ENCODE measurements at places on chromosomes 6 and 20.
A peak's percentile ranks its signal among the peaks of the same experiment; 100 is the strongest.

GRCh38 chr6:30720738-30721197 lies 616 bp downstream of the TUBB start:
- DNase-seq: peak; percentile 38

- DNase-seq: no peak
Measured at GRCh38 chr6:120378582-120379220, 955.6 kb downstream of the TBC1D32 start.

DNA sequence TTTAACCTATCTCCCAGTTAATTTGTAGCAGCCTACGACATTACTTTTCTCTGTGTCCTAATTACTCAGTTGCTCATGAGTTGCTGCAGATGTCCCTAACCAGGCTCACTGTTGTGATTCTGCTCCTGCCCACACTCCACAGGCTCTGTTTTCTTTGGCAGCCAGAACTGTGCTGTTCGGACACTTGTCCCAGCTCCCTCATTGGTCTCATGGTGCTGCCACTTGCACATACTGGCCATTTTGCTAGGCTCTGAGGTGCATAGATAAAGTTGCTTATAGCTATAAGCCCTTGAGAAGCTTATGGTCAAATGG lies 55.0 kb downstream of the NOX3 start:
- DNase-seq: no peak

DNA sequence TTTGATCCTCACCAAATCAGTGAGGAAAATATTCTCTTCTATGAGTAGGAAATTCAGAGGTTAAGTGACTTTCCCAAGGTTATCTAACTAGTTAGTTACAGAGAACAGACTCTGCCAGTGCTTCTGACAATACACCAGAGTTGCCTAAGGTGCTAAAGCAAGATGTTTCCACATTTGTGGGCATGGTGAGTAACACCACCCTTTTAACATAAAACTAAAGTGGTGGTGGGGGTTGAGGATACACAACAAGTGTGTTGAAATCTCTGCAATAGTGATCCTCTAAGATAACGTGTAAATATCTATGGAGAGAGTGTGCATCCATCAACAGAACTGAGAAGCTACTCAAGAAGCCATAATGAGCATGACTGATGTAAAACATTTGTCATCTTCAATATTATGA lies 11.7 kb downstream of the VNN2 start:
- DNase-seq: no peak

DNA sequence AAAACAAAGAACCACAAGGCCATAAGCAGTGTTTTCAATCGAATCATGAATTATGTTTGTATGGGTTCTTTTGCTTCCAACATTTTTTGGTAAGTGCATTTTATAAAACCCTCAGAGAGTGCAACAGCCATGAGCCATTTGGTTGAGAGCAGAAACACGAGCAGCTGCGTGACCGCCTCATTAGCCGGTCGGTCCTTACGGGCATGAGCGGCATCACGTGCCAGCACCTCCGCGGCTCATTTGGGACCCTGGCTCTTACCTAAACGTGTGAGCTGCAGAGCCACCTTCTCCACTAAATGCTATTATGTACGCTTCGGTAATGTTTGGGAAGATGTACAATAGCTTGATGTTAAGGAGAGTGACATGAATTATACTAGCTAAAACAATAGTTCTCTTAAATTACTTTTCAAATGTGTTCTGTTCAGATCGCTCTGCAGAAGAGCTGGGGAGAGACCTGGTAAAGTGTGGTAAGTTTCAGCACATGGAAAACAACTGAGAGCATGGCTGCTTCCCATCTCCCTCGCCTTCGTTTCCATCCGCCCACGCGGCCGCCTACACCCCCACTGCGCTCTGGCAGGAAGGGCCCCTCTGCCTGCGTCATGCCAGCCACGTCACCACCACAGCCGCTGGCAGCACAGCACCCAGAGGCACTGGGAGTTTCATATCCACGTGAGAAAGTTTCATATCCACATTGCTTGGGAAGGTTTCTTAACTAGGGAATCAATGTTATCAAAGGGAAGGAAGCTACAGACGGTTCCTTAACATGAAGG lies 23.7 kb upstream of the PDE10A start:
- DNase-seq: no peak

- DNase-seq: no peak
Measured at GRCh38 chr6:147170269-147170668, 33.9 kb upstream of the STXBP5 start.

GRCh38 chr6:52162940-52163908 lies 23.0 kb upstream of the IL17A start:
- DNase-seq: no peak

GRCh38 chr6:28770732-28771131 lies 153.1 kb downstream of the TRIM27 start:
- DNase-seq: no peak

- DNase-seq: no peak
Measured at GRCh38 chr6:53043581-53043980, 21.6 kb upstream of the FBXO9 start.

- DNase-seq: no peak
Measured at GRCh38 chr6:13695252-13695651, 16.4 kb downstream of the RANBP9 start.

GRCh38 chr6:7062451-7063162 lies 45.2 kb upstream of the RREB1 start:
- no peak for DNase-seq

DNA sequence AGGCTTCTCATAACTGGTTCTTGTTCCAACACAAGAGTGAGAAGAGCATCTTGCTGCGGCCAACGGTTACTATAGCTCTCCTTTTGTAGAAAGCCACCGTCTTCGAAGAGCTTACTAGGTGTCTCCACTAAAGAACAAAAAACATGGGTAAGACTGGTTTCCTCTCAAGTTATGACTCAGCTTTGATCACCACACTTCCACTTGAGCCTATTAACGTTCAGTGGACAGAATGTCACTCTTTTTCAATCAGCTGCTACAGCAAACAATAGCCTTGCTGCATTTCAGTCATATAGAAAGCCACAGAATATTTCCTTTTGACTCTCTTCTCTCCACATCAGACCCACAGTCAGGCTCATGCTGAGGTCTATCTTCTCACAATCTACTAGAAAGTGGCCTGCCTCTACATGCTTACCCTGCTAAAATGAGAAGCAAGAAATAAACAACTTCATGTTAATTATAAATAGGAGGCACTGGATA lies 243.5 kb upstream of the PREP start:
- no peak for DNase-seq

GRCh38 chr6:38370653-38371601 lies 268.8 kb downstream of the BTBD9 start:
- no peak for DNase-seq

GRCh38 chr6:45783716-45784115 lies 231.9 kb downstream of the CLIC5 start:
- no peak for DNase-seq

DNA sequence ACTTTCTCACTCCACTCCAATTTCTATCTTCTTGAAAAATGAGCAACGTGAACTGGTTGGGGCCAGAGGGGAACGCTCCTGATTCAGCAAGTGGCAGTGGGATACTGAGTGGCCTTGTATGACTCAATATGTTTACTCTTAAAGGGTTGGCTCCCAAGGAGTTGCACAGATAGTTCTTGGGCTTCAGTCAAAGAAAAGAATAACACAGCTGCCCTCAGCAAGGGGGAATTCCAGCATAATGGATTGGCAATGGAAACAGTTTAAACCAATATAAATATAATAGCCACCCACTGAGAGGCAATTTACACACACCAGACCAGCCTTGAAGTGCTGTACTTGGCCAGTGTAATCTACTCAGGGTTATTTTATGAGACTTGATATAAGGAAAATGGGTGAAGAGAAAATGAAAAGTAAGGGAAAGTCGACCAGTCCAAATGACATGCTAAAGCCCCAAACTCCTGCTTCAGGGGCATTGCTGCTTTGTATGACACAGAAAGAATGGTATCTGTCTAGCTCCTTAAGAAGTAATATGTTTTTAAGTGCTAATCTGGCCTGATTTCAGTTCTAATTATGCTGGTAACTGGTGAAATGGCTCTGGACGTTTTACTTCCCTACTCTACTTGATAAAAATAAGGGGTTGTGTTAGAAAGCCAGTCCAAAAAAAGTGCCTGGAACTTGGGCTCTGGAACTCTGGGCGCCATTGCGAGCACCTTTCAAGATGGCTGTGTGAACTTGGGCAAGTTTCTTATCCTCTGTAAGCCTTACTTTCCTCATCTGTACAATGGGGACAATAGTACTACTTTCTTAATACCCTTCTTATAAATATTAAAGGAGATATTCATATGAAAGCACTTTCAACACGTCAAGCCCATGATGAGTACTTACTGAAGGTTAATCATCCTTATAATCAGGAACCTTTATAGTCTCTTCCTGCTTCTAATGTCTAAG lies 712.9 kb upstream of the MAP3K7 start:
- no peak for DNase-seq

DNA sequence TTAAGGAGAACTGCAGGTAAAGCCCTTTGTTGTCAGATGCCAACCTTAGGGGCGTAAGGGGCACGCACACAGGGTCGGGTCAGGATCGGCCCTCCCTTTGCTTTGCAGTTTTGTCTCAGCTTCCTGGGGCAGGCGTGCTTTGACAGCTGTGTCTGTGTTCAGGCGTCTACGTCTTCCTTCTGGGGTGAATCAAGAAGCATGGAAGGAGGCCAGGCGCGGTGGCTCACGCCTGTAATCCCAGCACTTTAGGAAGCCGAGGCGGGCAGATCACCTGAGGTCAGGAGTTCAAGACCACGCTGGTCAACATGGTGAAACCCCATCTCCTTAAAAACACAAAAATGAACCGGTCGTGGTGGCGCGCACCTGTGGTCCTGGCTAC lies 1.3 kb downstream of the ZGPAT start:
- no peak for DNase-seq

GRCh38 chr6:46026307-46026706 lies 10.6 kb upstream of the CLIC5 start:
- DNase-seq: no peak

- no peak for DNase-seq
Measured at GRCh38 chr20:50260479-50261221, 70.0 kb downstream of the CEBPB start.

DNA sequence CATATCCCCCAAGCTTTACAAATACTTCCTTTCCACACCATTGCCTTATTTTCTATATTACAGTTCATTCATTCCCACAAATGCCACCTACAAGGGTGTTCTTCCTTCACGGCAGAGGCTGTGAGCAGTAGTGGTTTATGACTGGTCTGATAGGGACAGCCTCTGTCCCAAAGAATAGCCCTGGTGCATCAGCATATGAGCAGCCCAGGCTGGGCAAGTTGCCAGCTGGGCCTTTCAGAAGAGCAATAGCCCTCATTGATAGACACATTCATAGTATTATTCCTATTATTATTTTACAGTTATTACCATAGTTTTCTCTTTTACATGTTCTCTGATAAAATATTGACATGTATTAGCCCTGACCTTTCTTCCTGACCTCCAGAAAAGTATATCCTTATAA lies 149.9 kb downstream of the MMS22L start:
- DNase-seq: no peak

DNA sequence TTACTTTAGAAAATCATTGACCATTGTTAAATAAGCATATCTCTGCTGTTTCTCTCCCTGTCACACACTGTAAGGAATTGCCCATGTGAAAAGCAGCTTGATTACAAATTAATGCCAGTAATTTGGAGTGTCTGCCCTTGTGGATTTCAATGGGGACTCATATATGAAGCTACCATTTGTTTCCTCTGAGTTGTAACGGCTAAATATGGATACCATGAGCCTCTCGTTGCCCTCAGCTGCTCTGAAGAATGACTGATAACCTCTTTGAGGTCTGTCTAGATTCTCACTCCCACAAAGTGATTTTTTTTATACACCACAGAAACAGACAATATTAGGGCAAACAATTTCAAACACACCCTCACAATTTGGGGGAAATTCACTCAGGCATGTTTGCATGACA lies 40.0 kb upstream of the MAFB start:
- DNase-seq: no peak

- no peak for DNase-seq
Measured at GRCh38 chr6:157487110-157487773, 106.3 kb downstream of the ZDHHC14 start.

- DNase-seq: no peak
Measured at GRCh38 chr20:5670036-5670536, 80.1 kb upstream of the SHLD1 start.

DNA sequence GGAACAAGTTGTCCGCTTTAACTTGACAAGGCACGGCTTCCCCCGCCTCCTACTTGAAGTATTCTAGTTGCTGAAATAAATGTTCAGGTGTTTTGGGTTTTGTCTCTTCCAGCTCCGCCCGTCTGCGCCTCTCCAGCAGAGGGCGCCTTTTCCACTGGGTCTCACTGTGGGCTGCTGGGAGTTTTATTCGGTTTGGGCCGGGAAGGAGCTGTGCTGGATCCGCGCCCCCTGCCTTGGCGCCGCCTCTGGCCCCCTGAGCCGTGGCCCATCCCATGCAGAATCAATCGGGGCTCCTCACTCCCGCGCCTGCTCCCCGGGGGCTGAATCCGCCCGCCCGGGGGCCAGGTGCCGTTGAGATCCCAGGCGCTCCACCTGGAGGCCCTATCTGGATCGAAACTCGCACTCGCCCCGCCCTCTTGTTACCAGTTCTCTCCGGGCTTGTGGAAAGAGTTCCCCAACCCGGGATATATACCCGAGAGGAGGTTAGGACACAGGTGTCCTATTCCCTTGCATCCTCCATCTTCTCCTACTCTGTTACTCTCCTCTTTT lies 51.0 kb upstream of the TCF21 start:
- DNase-seq: peak; percentile 37

DNA sequence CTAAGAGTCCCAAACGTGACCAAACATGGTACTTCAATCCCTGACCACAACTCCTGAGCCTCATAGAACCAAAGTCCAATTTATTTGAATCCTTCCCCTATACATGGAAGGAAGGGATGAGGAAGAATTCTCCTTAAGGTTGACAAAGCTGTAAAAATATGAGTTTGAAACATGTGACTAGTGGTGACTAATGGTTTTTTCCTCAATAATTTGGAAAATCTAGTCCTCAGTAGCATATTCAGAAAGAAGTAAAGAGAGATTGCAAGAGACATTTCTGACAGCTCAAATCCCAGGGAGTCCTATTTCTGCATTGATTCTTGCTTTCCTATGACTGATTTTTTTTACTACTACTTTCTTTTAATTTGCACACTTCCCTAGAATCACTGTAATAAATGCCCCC lies 443.7 kb downstream of the FRK start:
- no peak for DNase-seq

DNA sequence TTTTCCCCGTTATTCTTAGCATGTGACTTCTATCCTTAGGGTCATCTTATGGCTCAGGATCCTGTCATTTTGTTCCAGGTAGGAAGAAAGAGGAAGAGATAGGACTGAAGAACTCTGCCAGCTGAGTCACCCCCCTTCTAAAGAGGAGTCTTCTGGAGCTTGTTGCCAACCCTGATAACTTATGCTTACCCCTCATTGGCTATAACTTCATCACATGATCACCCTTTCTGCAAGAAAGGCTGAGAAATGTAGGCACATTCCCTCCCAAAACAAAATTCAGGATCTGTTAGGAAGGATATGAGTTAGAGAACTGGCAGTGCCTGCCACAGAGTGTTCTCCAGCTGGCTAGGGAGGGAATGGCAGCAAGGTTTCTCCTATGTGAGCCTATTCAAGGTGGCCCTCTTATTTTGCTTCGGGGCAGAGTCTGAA lies 35.6 kb downstream of the ARFGEF2 start:
- no peak for DNase-seq

GRCh38 chr20:25191051-25191450 lies 4.5 kb upstream of the ENTPD6 start:
- no peak for DNase-seq

- DNase-seq: no peak
Measured at GRCh38 chr20:21623074-21623780, 82.2 kb upstream of the PAX1 start.

GRCh38 chr6:44415449-44415848 lies 27.9 kb downstream of the CDC5L start:
- DNase-seq: no peak

All from stimulated activated CD4-positive, alpha-beta T cell treated with anti-CD3 and anti-CD28 coated beads, Interleukin-2, amount 100 ng/mL, for 4 hours (primary cell).